ENCODE measurements at places on chromosomes 3 and 15.

DNA sequence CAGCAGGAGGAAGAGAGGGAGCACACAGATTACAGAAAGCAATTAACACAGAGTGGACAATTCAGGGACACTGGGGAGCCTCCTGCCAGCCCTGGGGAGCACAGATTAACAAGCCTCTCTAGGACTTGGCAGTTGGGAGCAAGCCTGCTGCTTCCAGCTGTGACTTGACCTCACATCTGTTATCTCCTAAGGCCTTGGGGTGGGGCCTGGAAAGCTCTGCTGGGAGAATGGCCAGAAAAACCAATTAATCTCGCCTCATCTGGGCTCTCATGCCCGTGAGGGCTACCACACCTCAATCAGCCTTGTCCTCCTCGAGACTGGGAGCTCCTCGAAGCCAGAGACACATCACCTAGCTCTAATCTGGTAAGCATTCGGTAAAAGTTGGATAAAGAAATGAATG is 39.1 kb downstream of the SEMA5B start:
- H3K4me3 ChIP-seq: no peak overlapping the region
- H3K36me3 ChIP-seq: no peaks in the 10 kb centered on the region
- H3K27me3 ChIP-seq: peaks cover 70% of the 10 kb centered on the region
- DNase-seq: no peak

DNA sequence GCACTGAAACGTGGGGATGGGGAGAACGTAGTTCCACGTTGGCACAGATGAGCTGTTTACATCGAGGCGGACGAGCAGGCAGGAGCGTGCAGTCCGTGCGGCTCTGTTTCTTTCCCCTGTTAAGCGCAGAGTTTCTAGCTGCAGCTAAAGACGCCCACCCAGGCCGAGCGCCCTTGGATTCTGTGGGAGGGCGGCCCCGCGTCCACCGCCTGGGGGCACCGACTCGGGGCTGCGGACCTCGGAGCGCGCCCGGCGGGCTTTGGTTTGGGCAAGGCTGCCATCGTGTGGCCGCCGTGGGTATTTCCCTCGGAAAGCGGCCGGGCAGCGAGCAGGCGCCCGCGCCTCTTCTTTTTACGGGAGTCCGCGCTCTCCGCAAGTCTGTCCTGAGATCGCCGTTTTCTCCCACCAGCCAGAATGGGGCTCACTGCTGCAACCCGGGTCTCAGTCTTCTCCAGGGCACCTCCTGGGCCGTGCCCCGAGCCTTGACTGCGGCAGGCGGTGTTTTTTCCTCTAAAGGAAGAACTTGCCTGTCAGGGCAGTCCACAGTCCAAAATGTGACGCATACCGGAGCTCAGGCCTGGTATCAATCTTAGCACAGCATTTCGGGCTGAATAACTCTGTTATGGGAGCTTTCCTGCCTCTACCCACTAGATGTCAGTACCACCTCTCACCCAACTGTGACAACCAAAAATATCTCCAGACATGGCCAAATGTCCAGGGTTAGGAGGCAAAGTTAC is 219.9 kb upstream of the IGF1R start:
- H3K4me3 ChIP-seq: peak overlapping the region; percentile 72
- H3K4me1 ChIP-seq: peaks cover 12% of the 10 kb centered on the region
- peaks cover 78% of the 10 kb centered on the region for H3K27me3 ChIP-seq
- DNase-seq: peak; percentile 23

- DNase-seq: no peak
- no peak overlapping the region for H3K27ac ChIP-seq
Observed at GRCh38 chr3:33030802-33031201, 66.1 kb downstream of the GLB1 start.

- peaks cover 7% of the 10 kb centered on the region for H3K27me3 ChIP-seq
- H3K27ac ChIP-seq: no peak overlapping the region
- no peak overlapping the region for H3K4me3 ChIP-seq
- DNase-seq: no peak
- peaks cover 11% of the 10 kb centered on the region for H3K4me1 ChIP-seq
Observed at GRCh38 chr3:178482981-178483380, 53.3 kb upstream of the KCNMB2 start.

- no peak overlapping the region for H3K27ac ChIP-seq
- H3K36me3 ChIP-seq: no peaks in the 10 kb centered on the region
- no peak overlapping the region for H3K4me3 ChIP-seq
- peaks cover 5% of the 10 kb centered on the region for H3K27me3 ChIP-seq
- DNase-seq: no peak
Observed at GRCh38 chr15:83318861-83319415, 34.5 kb upstream of the BNC1 start.

GRCh38 chr15:39124155-39124552 is 456.7 kb upstream of the THBS1 start:
- H3K36me3 ChIP-seq: no peaks in the 10 kb centered on the region
- no peaks in the 10 kb centered on the region for H3K4me1 ChIP-seq
- no peak overlapping the region for H3K27ac ChIP-seq
- DNase-seq: no peak
- H3K4me3 ChIP-seq: no peak overlapping the region

All from naive B cell (primary cell).